ENCODE measurements at places on chromosomes 12 and 14.

GRCh38 chr14:54625112-54625511 lies 58.2 kb downstream of the SAMD4A start:
- DNase-seq = no peak

DNA sequence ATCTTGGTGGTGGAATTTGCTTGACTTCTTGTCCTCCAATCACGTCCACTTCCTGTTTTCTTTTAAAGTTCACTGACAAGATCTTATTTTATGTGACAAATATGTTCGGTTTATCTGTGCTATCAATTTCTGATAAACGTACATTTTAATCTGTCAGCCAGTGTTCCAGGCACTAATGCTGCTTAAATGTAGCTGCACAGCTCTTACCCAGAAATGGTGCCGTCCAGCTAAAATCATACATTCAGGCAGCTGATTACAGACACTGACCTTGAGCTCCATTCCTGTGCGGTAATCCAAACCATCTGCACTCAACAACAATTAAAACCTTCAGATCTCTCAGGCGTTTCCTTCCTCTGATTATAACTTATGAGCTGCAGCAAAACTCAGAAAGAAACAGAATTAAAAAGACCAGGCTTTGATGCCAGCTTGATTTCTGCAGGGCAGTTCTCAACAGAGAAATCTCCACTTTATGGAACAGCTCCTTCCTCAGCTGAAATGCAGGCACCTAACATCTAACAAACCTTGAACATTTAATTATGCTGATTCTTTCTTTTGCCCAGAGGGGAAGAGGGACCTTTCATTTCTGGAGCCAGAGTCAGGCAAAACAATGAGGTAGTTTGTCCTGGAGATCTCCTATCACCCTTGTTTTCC lies 26.4 kb upstream of the RASSF3 start:
- DNase-seq = no peak

- no peak for DNase-seq
Measured at GRCh38 chr12:46660276-46660675, 165.5 kb downstream of the SLC38A4 start.

DNA sequence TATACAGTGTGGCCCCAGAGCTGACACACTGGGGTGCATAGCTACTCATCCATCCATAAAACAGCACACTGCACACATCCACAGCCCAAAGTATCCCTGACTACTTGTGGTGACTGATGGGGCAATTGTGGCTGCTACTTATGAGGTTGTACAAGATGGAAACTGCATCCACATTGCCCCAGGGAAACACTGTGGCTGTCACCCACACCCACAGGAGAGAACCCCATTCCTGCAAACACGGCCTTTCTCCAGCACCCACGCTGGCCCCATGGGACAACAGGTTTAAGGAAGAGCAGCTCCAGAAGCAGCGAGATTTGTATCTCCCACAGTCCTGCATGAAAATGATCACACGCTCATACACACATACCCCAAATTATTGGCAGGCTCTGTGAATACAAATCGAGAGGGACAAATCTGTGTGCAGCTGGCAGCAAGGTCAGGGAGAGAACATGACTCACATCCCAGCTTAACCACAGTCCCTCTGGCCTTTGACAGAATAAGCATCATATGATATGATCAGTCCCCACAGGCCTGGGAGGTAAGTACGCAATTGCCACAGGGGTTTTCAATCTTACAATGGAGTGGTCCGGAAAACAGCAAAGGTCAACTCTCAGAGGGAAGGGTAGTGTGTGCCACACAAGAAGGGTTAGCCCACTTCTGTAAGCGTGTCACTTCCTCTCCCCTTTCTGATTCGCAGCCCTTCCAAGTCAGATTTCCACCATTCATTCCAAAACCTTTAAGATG lies 61.9 kb downstream of the ESR2 start:
- no peak for DNase-seq

GRCh38 chr14:99568567-99569560 lies 35.1 kb downstream of the CCDC85C start:
- DNase-seq = no peak

DNA sequence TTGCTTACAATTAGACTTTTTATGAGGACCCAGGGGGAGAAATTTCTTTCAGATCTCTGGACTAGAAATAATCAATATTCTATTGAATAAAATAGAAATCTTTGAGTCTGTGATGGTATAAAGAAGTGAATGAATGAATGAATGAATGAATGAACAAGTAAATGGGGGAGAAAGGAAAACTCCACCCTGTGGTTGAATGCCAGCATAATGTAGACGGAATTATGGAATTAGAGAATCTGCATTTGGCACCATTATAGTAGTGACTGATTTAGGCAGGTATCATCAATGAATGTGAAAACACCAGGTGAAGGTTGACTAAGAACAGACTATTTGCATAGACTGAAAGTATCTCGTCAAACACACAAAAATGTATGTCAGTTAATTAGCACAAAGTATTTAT lies 135.0 kb downstream of the FBXL14 start:
- DNase-seq = no peak

DNA sequence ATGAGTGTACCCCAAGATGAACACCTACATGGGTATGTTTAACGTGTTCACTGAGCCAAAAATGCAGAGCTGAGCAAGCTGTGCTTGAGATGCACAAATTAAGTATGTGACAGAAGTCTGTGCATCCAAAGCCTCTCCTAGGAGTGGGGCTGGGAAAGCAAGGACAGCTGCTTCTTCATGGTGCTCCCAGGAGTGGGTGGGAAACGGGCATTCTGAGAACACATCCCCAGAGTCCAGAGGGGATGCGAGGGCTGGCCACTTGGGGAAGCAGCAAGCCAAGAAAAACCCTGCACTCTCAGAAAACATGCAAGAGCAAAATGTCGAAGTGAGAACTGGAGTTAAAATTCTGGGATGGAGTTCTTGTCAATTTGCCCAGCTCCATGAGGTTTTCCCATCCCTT lies 414.3 kb downstream of the BCAT1 start:
- DNase-seq = no peak

DNA sequence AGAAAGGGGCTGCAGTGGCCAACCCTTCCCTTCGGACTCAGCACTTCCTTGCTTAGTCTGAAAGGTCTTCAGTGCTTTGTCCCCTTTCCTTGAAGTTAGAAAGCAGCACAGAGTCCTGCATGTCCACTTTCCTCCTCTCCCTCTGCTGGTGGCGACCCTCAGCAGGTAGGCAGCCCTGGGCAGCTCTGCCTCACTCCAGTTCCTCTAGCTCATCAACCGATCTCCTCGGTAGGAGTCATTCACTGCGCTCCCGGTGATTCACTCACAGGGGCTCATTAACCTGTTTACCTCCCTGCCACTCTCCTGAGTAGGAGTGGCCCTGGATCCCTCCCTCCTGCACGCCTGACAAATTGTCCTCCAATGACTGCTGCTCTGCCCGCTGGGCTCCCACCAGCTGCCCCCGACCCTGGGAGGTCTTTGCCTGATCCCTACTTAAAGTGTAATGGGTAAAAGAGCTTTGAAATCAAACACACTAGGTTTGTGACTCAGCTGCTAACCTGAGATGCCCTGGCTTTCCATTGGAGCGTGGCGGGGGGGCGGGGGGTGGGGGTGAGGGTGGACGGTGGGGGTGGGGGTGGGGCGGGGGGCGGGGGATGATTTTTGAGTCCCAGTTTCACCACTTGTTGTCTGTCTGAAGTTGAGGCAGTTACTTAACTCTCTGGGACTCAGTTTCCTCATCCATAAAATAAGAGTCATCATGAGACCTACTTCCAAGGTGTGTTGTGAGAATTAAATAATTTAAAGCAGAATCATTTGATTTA lies 4.2 kb downstream of the SCNN1A start:
- no peak for DNase-seq

DNA sequence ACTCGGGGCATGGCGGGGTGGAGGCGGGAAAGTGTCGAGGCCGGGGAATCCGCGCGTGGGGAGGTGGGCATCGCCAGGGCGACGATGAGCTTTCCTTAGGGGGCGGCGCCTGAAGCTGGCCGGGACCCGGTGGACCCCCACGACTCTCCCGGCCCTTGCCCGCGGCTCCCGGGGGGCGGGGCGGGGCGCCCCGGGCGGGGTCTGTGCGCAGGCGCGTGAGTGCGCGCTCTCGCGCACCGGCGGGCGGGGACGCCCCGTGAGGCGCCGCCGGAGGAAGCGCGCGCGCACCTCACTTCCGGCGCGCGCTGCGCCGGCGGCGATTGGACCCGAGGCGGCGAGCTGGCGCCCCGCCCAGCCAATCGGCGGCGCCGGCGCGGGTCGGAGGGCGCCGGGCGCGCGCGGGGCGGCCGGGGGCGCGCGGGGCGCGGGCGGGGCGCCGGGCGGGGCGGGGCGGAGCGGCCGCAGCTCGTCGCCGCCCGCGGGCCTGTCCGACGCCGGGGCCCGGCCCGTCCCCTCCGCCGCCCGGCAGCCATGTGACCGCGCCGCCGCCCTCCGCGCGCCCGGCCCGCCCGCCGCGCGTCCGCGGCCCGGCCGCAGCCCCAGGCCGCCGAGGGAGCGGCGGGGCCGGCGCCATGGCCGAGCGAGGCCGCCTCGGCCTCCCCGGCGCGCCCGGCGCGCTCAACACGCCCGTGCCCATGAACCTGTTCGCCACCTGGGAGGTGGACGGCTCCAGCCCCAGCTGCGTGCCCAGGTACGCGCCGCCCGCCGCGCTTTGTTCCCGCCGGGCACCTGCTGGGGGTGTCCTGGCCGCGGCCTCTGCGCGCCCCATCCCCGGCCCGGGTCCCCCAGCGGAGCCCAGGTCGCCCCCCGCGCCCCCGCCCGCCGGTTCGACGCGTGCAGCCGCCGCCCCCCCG lies at the start of gene PACS2:
Gene PACS2, plus strand, starts transcription at position 462 of the 914 bp plus-strand sequence. Its CDS starts 171 bp downstream, at position 633.
- peak; percentile 71 for DNase-seq
